ENCODE measurements at places on chromosomes 2 and 18. TPM values are rescaled to one million over a fixed set of nuclear protein-coding genes. Genes with fewer than 3 reads are reported as not detected.

DNA sequence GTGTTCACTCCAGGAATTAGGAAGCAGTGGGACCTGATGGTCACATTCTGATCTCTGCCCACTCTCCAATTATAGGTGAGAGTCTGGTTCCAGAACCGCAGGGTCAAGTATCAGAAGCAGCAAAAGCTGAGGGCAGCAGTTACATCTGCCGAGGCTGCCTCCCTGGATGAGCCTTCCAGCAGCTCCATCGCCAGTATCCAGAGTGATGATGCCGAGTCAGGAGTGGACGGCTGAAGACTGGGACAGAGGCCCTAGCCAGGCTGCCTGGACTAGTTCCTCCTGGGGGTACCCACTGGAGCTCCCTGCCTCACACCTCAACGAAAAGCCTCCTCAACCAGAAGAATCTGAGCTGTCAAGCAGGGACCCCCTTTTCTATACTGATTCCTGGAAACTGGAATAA is 3.3 kb upstream of the SMYD5 start:
- DNase-seq = no peak

- DNase-seq = no peak
These were observed 12.3 kb downstream of the TRPM8 start for GRCh38 chr2:233929352-233930022.

DNA sequence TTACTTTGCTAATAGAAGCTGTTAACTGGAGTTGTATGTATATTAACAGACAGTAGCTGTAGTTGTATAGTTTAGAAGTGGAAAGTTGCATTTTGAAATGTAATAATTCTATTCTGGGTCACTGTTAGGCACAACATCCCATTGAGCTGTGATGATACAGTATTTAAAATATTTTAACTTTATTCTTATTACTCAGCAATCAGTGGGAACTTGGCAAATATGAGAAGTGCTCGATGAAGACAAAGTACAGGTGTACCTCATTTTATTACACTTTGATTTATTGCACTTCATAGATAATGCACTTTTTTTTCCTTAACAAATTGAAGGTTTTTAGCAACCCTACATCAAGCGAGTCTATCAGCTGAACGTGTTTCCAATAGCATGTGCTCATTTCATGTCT is 8.6 kb downstream of the DNAJC10 start:
- no peak for DNase-seq

- no peak for DNase-seq
These were observed 120.5 kb downstream of the FAM210A start for GRCh38 chr18:13605901-13606300.

GRCh38 chr18:6024745-6025248 is 129.5 kb upstream of the TMEM200C start:
- no peak for DNase-seq

DNA sequence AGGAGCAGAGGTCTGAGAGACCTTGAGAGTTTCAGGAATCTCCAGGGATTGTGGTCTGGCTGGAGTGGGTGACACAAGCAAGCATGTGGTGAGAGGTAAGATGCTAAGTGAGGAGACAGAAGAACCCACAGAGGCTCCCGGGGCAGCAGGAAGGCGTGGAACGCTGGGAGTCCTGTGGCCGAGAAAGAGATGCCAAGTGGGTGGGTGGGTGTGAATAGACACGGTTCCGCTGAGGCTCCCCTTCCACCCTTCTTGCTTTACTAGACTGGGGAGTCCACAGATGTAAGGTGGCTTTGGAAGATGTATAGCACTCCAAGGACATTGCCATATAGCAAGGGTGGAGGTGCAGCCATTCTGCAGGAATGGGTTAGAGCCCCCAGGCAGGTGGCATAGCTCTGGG is 4.2 kb downstream of the TEX51 start:
- no peak for DNase-seq

DNA sequence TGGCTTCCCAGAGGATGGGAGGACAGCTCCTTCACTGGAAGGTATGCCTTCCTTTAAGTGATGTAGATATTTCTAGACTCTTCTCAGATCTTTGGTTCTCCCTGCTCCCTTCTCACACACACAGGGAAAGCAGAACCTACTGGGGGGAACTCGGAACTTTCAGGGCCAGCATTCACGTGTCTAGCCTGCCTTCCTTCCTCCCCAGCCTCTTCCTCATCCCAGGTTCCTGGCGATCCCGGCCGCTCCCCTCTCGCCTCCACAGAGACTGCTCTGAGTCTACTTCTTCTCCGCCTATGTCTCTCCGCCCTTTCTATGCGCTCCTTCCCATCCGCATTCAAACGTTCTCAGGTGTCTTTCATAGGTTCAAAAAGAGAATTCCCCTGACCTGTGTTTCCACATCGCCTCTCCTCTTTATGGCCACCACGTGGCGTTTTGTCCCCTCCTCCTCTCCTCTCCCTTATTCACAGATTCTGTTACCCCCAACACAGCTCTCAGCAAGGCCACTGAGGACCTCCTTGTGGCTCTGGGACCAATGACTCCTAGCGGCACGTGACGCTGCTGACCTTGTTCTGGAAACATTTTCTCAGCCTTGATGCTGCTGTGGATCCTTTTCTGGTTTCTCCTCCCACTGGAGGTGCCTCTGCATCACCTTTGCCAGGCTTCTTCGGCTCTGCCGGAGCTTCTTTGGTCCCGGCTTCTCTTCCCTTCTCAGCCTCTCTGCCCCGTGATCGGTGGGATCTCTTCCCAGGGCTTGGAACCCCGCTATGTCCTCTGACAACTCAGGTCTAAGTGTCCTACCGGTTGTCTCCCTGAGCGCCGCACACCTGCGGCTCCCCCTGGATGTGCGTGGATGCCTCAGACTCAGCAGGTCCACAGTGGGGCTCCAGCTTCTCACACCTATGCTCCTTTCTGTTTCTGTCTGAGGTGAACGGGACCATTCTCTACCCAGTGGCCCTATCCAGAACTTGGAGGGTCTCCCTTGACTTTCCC is 77.5 kb downstream of the VAPA start:
- DNase-seq = no peak

GRCh38 chr2:120454654-120455385 is 108.9 kb downstream of the INHBB start:
- no peak for DNase-seq

DNA sequence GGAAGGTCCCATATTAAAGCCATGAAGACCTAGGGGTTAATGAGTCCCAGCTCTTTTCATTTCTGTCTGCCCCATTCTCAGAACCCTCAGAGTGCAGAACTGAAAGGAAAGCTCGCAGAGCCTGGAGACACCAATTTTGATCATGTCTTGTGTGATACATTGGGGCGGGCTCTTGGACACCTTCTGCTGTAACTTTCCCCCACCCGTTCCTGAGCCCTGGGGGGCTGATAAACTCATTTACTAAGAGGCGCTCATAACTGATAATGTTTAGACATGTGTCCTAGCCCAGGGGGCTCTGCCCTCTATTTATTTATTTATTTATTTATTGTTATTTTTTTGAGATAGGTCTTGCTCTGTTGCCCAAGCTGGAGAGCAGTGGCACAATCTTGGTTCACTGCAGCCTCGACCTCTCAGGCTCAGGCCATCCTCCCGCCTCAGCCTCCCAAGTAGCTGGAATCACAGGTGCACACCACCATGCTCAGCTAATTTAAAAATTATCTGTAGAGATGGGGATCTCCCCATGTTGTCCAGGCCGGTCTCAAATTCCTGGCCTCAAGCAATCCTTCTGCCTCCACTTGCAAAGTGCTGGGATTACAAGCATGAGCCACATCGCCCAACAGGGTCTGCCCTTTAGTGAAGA is 72.4 kb upstream of the HAAO start:
- DNase-seq = no peak

- no peak for DNase-seq
These were observed 952.7 kb downstream of the TDRD15 start for GRCh38 chr2:22076454-22076853.

GRCh38 chr2:239831861-239832489 is 193.2 kb downstream of the NDUFA10 start:
- DNase-seq = no peak

GRCh38 chr2:56117764-56118163 is 66.0 kb upstream of the CCDC85A start:
- DNase-seq = no peak

DNA sequence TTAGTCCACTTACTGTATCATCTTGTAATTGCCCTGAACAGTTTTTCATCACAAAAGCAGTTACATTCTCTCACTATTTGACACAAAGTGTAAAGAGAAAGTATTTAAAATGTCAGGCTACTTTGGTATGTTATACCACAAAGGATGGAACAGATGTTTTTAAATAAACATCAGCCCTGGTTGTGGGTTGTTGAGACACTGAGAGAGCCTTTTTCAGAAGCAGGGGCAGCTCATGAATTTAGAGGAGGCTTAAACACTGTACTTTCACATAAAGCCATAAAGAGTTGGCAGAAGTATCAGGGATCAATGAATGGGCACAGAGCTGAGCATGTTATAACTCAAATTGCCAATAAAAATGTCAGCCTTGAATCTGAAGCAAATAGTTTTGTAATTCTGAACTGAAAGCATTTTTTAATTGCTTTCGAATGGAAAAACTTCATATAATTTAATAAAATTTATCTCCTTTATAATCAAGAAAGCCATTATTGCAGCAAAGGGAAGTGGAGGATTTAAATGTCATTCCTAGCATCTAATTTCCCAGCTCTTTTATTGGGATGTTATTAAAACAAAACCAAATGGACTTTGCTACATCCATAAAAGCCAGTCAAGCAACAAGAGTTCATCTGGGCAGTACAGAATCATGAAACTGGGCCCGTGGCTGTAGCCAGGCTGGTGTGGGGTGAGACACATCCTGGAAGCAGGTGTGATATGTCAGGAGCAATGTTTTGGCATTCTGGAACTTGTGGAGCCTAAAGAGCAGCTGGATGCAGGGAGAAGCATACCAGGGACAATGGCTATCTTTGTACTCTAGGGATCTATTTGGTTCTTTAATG is 95.1 kb upstream of the NT5C1B start:
- DNase-seq = peak; percentile 78

DNA sequence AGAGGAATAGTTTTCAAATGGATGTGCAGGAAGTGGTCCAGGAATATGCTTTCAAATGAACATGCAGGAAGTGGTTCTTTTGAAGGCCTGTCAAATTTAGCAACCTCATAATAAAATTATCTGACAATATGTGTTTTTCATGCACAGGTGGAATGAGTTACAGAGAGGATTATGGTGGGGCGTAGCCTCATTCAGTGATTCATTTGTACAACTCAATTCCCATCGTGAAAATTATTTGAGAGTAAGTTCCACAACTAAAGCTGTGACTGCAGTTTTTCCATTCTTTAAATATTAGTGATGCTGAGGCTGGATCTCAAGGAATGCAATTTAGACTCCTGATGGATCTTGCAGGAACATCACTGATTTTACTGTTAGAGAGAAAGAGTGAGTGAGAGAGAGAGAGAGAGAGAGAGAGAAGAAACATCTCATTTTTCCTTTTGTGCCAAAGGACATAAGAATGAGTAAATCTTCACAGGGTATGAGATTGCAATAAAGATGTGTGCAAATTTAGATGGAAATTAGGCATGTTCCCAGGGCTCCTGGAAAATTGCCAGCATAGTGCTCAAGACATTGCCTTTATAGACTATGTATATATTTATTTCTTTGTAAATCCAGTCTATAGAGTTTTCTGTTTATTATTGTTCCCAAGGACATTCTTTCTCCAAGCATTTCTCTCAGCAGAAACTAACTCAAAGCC is 394.9 kb upstream of the ZEB2 start:
- DNase-seq = peak; percentile 24

GRCh38 chr2:39506215-39506614 is 69.1 kb upstream of the MAP4K3 start:
- no peak for DNase-seq

GRCh38 chr2:212893216-212893615 is 258.2 kb downstream of the IKZF2 start:
- DNase-seq = no peak

- DNase-seq = no peak
These were observed 108.8 kb downstream of the DOCK10 start for GRCh38 chr2:224933431-224933830.

DNA sequence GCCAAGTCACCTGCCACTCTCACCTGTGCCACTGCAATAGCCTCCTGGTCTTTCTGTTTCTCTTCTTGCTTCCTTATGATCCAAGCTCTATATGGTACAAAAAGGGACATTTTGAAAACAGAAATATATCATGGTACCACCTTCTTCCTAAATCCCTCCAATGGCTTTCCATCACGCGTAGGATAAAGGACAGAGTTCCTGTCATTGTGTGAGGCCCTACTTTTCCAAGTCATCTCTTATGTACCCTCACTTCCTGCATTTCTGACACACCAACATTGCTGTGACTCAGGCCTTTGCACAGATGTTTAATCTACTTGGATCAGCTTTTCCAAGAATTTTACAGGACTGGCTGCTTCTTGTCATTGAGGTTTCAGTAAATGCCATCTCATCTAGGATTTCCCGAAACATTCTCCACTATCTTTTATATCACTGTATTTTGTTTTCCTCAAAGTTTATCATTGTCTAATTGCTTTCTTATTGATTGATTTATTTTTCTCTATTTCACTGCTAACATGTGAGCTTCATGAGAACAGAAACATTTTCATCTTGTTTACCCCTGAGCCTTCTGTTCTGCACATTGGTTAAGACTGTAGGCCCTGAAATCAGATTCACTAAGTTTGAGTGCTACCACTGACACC is 426.1 kb upstream of the FANCL start:
- no peak for DNase-seq

GRCh38 chr2:12587729-12588522 is 128.8 kb upstream of the TRIB2 start:
- peak; percentile 30 for DNase-seq

GRCh38 chr2:121099329-121100290 is 185.4 kb downstream of the TFCP2L1 start:
- DNase-seq = no peak

DNA sequence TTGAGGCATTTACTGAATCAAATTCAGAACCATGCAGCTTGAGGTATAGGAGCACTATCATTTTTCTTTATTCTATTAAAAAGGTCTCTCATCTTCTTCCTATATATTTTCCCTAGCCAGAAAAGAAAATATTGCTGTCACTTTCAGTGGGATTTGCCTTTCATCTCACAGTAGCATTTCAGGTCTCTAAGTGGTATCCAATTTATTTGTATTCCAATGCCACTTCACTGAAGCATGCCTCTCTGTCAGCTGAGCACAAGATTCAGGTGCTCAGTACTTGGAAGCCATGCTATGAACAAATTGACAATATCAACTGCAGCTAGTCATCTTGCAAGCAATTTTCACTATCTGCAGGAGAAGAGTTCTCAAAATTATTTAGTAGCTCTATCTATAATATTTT is 457.2 kb upstream of the SLC39A10 start:
- no peak for DNase-seq

The SERPINB13 gene
- 8.7 TPM for total RNA-seq

The CBLN2 gene
- 17.8 TPM for total RNA-seq

The HOXD12 gene
- total RNA-seq = 1.9 TPM

The PCARE gene
- total RNA-seq = 1.4 TPM

The NEURL3 gene
- not detected for total RNA-seq

The DLX1 gene
- total RNA-seq = 0.48 TPM

The EPB41L3 gene
- 68.9 TPM for total RNA-seq

The FER1L5 gene
- 0.48 TPM for total RNA-seq

The SPEG gene
- total RNA-seq = 61.9 TPM

The COLEC11 gene
- not detected for total RNA-seq

The ANTXR1 gene
- 137 TPM for total RNA-seq

The ZC3H8 gene
- total RNA-seq = 5.1 TPM

The ANKRD30BL gene
- total RNA-seq = 1.7 TPM

The CDKL4 gene
- total RNA-seq = 8.2 TPM

The ACTR1B gene
- 26.7 TPM for total RNA-seq

The CPO gene
- not detected for total RNA-seq
